ENCODE measurements at places on chromosomes 12 and 14. TPM values are rescaled to one million over a fixed set of nuclear protein-coding genes. Genes with fewer than 3 reads are reported as not detected.

DNA sequence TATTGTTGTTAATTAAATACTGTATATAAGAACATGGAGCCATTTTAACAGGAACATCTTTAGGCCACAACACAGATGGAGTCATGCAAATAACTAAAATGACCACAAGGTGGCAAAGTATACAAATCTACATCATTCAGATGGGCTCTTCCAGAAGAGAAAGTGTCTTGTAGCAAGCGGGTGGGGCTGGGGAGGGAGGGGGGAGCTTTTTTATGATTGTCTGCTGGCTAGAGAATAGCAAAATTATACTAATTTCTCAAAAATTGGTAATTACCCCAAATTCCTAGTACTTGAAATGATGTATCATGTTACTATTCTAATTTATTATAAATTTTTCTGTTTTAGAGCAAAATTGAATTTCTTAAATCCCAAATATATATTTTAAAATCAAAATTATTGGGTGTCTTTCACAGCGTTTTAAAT, 378.7 kb downstream of the PRKD1 start:
- no peak overlapping the region for H3K4me3 ChIP-seq
- H3K27ac ChIP-seq = no peak overlapping the region
- DNase-seq = peak; percentile 75
- H3K36me3 ChIP-seq = no peaks in the 10 kb centered on the region

CHMP4A gene
- 34.4 TPM for total RNA-seq

ASB8 gene
- 19.2 TPM for total RNA-seq

C12orf42 gene
- not detected for total RNA-seq

MYF5 gene
- not detected for total RNA-seq

DNA sequence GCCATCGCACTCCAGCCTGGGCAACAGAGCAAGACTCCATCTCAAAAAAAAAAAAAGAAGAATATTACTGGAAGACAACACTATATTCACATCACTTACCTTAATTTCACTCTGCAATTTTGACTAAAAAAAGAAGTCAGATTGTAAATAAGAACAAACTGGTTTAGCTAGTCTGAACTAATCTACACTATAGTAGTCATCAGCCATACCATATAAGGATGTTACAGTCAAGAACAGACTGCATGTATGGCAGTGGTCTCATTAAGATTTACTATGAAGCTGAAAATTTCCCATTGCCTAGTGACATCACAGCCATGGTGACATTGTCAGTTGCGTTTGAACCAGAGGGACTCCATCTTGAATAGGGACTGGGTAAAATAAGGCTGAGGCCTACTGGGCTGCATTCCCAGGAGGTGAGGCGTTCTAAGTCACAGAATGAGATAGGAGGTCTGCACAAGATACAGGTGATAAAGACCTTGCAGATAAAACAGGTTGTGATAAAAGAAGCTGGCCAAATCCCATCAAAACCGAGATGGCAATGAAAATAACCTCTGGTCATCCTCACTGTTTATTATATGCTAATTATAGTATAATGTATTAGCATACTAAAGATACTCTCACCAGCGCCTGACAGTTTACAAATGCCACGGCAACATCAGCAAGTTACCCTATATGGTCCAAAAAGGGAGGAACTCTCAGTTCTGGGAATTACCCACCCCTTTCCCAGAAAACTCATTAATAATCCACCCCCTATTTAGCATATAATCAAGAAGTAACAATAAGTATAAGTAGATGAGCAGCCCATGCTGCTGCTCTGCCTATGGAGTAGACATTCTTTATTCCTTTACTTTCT, 51.2 kb downstream of the OSBPL8 start:
- no peaks in the 10 kb centered on the region for H3K36me3 ChIP-seq
- H3K4me3 ChIP-seq = no peak overlapping the region
- H3K27me3 ChIP-seq = no peaks in the 10 kb centered on the region
- no peak overlapping the region for H3K27ac ChIP-seq
- no peak for DNase-seq
- no peaks in the 10 kb centered on the region for H3K4me1 ChIP-seq

GRCh38 chr14:66501592-66501991, 6.4 kb upstream of the GPHN start:
- H3K36me3 ChIP-seq = no peaks in the 10 kb centered on the region
- H3K4me1 ChIP-seq = peaks cover 18% of the 10 kb centered on the region
- no peaks in the 10 kb centered on the region for H3K27me3 ChIP-seq
- no peak for DNase-seq
- H3K4me3 ChIP-seq = no peak overlapping the region
- no peak overlapping the region for H3K27ac ChIP-seq

DLK1 gene
- not detected for total RNA-seq

GRCh38 chr12:31261744-31262143, 64.2 kb downstream of the SINHCAF start:
- no peaks in the 10 kb centered on the region for H3K27me3 ChIP-seq
- no peak for DNase-seq
- H3K27ac ChIP-seq = no peak overlapping the region

ZDHHC22 gene
- total RNA-seq = not detected

GRCh38 chr14:100108042-100108825, 43.0 kb downstream of the EVL start:
- peak; percentile 92 for DNase-seq
- H3K36me3 ChIP-seq = no peaks in the 10 kb centered on the region
- H3K27me3 ChIP-seq = no peaks in the 10 kb centered on the region
- H3K27ac ChIP-seq = no peak overlapping the region

DNA sequence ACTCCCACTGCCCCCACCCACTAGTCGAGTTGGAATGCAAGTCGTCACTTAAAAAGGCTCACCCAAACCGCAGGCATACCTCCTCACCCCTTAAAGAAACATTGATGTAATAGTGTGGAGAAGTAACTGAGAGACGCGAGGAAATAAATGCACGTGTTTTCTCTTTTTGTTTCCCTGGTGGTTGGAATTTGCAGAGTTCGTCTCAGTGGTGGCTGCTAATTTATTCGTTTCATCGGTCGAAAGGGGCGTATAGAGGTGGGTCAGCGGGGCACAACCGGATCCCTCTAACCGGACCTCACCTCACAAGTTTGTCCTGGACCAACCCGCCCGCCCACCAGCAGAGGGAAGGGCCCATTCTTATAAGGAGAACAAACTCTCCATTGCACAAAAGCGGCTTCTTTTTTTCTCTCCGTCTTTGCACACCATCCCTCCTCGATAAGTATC, 5.0 kb upstream of the NPAS3 start:
- peaks cover 27% of the 10 kb centered on the region for H3K4me1 ChIP-seq
- H3K4me3 ChIP-seq = peak overlapping the region; percentile 51
- H3K27ac ChIP-seq = peak overlapping the region; percentile 16
- peaks cover 43% of the 10 kb centered on the region for H3K27me3 ChIP-seq

DNA sequence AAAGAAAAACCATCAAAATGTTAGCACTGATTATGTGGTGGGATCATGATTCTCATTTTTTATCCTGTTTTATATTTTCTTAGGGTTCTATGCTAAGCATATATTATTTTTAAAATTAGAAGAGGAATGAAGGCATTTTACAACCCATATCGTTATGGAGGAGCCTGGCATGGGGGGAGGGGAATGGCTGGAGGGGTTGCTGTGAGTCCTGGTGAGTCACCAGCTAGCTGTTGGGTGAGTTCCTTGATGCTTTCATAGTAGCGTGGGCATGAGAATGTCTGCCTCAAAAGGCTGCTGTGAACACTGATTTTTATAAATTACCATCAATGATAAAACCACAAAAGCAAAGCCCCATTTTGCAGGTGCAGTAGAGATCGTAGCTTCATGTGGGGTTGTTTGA, 46.9 kb downstream of the C14orf132 start:
- H3K27me3 ChIP-seq = no peaks in the 10 kb centered on the region
- DNase-seq = no peak
- H3K27ac ChIP-seq = no peak overlapping the region
- no peak overlapping the region for H3K4me3 ChIP-seq
- peaks cover 36% of the 10 kb centered on the region for H3K36me3 ChIP-seq
- H3K4me1 ChIP-seq = peaks cover 19% of the 10 kb centered on the region

ITGA7 gene
- total RNA-seq = 188 TPM

- peak overlapping the region; percentile 96 for H3K4me3 ChIP-seq
- H3K36me3 ChIP-seq = no peaks in the 10 kb centered on the region
- no peak for DNase-seq
Measured at GRCh38 chr14:95533391-95533821, 1.4 kb upstream of the GLRX5 start.

POTEG gene
- total RNA-seq = not detected

- H3K27ac ChIP-seq = no peak overlapping the region
- H3K36me3 ChIP-seq = no peaks in the 10 kb centered on the region
- no peak for DNase-seq
- H3K4me1 ChIP-seq = no peaks in the 10 kb centered on the region
Measured at GRCh38 chr12:101243616-101244015, 33.6 kb upstream of the SLC5A8 start.

GRCh38 chr14:96051642-96052540, 12.7 kb downstream of the C14orf132 start:
- H3K36me3 ChIP-seq = no peaks in the 10 kb centered on the region
- H3K4me3 ChIP-seq = no peak overlapping the region
- H3K4me1 ChIP-seq = peaks cover 7% of the 10 kb centered on the region
- peak; percentile 18 for DNase-seq
- H3K27me3 ChIP-seq = peaks cover 11% of the 10 kb centered on the region
- H3K27ac ChIP-seq = no peak overlapping the region

- no peaks in the 10 kb centered on the region for H3K36me3 ChIP-seq
- H3K4me3 ChIP-seq = no peak overlapping the region
- H3K27ac ChIP-seq = no peak overlapping the region
- no peak for DNase-seq
- H3K4me1 ChIP-seq = no peaks in the 10 kb centered on the region
- H3K27me3 ChIP-seq = no peaks in the 10 kb centered on the region
Measured at GRCh38 chr12:117774941-117775775, 193.6 kb downstream of the KSR2 start.

- H3K4me3 ChIP-seq = no peak overlapping the region
- no peak for DNase-seq
- no peaks in the 10 kb centered on the region for H3K27me3 ChIP-seq
- peaks cover 68% of the 10 kb centered on the region for H3K36me3 ChIP-seq
Measured at GRCh38 chr12:104131609-104132008, 6.4 kb downstream of the NFYB start.

LMNTD1 gene
- not detected for total RNA-seq

NAV3 gene
- 3.5 TPM for total RNA-seq

GRCh38 chr14:86491743-86492142, 961.8 kb downstream of the FLRT2 start:
- no peaks in the 10 kb centered on the region for H3K36me3 ChIP-seq
- no peak overlapping the region for H3K27ac ChIP-seq
- DNase-seq = no peak
- no peak overlapping the region for H3K4me3 ChIP-seq

DNA sequence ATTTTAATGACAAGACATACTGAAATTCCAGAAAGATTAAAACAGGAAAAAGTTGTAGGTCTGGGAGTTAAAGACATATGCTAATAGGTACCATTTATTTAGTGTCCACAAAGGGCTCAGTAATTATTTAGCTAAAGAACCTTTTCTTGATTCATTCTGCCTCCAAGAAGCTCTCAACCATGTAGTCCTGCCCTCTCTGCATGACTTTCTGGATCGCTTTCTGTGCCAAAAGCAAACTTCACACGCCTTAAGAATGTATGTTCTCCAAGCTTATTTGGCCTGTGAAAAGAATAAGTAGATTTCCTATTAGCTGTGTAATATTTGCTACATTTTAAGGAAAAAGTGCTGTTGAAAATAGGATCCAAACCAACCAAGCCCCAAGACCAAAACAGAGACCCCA, 291.7 kb downstream of the C12orf75 start:
- no peaks in the 10 kb centered on the region for H3K36me3 ChIP-seq
- no peaks in the 10 kb centered on the region for H3K27me3 ChIP-seq
- no peaks in the 10 kb centered on the region for H3K4me1 ChIP-seq
- H3K27ac ChIP-seq = no peak overlapping the region

DNA sequence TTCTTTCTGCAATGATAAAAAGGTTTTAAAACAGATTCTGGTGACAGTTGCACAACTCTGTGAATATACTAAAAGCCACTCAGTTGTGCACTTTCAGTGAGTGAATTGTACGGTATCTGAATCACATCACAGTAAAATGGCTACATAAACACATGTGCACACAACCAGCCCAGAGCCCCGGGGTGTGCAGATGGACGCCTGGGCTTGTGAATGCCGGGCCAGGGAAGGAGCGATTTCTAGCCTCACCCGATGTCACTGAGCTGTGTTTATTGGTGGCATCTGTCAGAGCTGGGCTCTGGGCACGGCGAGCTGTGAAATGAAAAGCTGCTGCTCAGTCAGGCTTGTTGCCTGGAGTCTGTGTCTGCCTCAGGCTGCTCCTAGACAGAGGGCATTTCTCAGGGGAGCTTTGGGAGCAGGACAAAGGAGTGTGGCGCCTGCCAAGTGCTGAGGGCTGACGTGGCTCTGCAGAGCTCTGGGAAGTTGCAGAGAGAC, 25.9 kb downstream of the RHOF start:
- peak; percentile 80 for DNase-seq
- H3K27me3 ChIP-seq = no peaks in the 10 kb centered on the region
- H3K27ac ChIP-seq = no peak overlapping the region
- no peak overlapping the region for H3K4me3 ChIP-seq
- no peaks in the 10 kb centered on the region for H3K36me3 ChIP-seq

PPP1R12A gene
- total RNA-seq = 188 TPM

DNA sequence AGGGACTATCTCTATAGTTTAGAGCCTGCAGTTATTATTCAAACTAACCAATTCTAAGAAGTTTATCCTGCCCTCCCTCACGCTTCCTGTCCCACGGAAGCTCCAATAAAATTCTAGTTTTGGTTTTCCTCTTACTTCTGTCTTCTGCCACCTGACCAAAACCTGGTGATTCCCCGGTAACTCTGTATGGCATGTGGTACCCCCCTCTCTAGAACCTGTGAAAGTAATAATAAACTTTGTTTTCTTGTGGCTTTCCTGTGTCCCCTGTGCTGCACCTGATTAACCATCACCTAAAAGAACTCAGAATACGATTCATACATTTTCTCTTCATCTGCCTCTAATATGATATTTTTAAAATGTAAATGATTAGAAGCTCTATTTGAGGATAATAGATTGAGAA, 379.8 kb downstream of the APAF1 start:
- no peaks in the 10 kb centered on the region for H3K36me3 ChIP-seq
- no peaks in the 10 kb centered on the region for H3K27me3 ChIP-seq
- H3K27ac ChIP-seq = no peak overlapping the region
- no peaks in the 10 kb centered on the region for H3K4me1 ChIP-seq
- no peak for DNase-seq

- peaks cover 27% of the 10 kb centered on the region for H3K36me3 ChIP-seq
- no peak overlapping the region for H3K4me3 ChIP-seq
- peaks cover 20% of the 10 kb centered on the region for H3K4me1 ChIP-seq
- H3K27ac ChIP-seq = no peak overlapping the region
- DNase-seq = no peak
Measured at GRCh38 chr14:64746298-64747250, 42.4 kb downstream of the PLEKHG3 start.

DNA sequence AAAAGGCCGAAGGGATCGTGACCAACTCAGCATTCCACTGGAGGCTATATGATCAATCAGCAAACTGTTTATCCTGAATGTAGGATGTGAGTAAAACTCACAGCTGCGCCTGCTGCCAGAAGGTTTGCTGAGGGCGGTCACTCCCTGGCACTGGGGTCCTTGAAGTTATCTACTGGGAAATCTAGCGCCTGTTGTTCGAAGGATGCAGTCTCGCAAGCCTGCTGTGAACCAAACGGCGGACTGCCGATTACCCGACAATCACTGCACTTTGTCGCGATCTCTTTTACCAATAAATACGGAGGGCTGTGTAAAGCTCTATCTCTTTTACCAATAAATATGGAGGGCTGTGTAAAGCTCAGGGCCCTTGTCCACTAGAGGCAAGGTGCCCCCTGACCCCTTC, 12.9 kb downstream of the DDX51 start:
- H3K4me1 ChIP-seq = no peaks in the 10 kb centered on the region
- no peaks in the 10 kb centered on the region for H3K27me3 ChIP-seq
- H3K27ac ChIP-seq = no peak overlapping the region
- H3K4me3 ChIP-seq = no peak overlapping the region

PLBD1 gene
- total RNA-seq = not detected

CMA1 gene
- total RNA-seq = not detected

All from stomach (tissue), 19 donors.